ENCODE measurements at places on chromosomes 2 and 18. TPM values are rescaled to one million over a fixed set of nuclear protein-coding genes. Genes with fewer than 3 reads are reported as not detected.

- no peak overlapping the region for H3K27ac ChIP-seq
- DNase-seq: no peak
- no peak overlapping the region for H3K4me3 ChIP-seq
- no peaks in the 10 kb centered on the region for H3K36me3 ChIP-seq
Observed at GRCh38 chr2:225820826-225821225, 421.3 kb downstream of the NYAP2 start.

DNA sequence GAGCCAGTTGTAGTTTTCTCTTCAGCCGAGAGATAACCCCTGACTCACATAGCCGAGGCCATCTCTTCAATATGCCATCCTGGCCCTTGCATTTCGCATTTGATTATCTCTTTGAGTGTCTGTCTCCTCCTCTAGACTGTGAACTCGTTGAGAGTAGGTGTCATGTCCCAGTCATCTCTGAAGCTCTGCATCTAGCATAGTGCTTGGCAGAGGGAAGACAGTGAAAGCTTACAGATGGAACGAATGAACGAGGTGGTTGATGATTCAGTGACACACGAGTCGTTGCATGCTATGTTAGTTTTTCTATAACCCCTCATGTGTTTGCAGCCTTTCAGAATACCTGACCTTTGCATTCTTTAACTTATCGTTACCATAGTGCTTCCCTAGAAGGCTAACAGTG, 59.9 kb upstream of the CYRIA start:
- DNase-seq: no peak
- no peaks in the 10 kb centered on the region for H3K4me1 ChIP-seq
- peaks cover 2% of the 10 kb centered on the region for H3K27me3 ChIP-seq
- H3K36me3 ChIP-seq: no peaks in the 10 kb centered on the region

GRCh38 chr18:50790241-50790640, 29.6 kb downstream of the MRO start:
- no peak overlapping the region for H3K27ac ChIP-seq
- no peaks in the 10 kb centered on the region for H3K36me3 ChIP-seq
- H3K4me1 ChIP-seq: no peaks in the 10 kb centered on the region

GRCh38 chr2:47035615-47036488, 119.3 kb downstream of the STPG4 start:
- H3K27me3 ChIP-seq: no peaks in the 10 kb centered on the region
- H3K27ac ChIP-seq: peak overlapping the region; percentile 100
- peaks cover 45% of the 10 kb centered on the region for H3K4me1 ChIP-seq
- no peak overlapping the region for H3K4me3 ChIP-seq
- peaks cover 7% of the 10 kb centered on the region for H3K36me3 ChIP-seq

Gene ITGB6
- total RNA-seq: 7.6 TPM

DNA sequence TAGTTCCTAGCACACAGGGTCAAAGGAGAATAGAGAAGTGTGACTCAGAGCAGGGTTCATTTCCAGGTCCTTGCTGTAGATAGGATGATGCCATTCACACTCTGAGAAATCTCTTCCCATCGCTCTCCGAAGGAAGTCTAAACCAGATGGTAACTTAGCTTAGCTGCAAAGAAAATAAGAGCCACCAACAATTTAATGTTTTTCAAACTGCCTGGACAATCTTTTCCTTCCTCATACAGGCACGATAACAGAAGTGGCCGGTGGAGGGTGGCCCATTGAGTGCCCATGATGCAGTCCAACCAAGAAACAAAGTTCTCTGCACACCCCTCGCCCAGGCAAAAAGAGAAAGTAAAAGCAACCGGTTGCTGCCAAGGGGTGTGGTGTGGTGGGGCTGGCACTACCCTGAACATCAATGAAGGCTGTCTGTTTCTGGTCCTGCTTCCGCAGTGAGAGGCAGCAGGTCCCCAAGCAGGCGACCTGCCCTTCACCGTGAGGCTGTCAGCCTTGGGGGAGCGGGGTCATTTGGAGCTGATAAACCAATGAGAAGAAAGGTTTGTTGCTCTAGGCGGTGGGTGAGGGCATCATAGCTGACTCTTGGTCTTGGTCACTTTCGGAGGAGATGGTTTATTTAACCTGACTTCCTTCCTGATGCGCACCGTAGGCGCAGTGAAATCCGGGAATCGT, 105.6 kb upstream of the CD302 start:
- peaks cover 11% of the 10 kb centered on the region for H3K27me3 ChIP-seq
- no peak for DNase-seq
- H3K4me3 ChIP-seq: peak overlapping the region; percentile 29
- no peak overlapping the region for H3K27ac ChIP-seq

Gene RGPD4
- total RNA-seq: not detected

Gene SETBP1
- total RNA-seq: 12.4 TPM

Gene KCNG3
- total RNA-seq: 0.14 TPM

GRCh38 chr2:135797497-135798274, 39.3 kb downstream of the LCT start:
- H3K4me1 ChIP-seq: no peaks in the 10 kb centered on the region
- H3K36me3 ChIP-seq: no peaks in the 10 kb centered on the region
- peak; percentile 43 for DNase-seq
- H3K4me3 ChIP-seq: no peak overlapping the region

GRCh38 chr2:11753886-11754699, 7.7 kb downstream of the LPIN1 start:
- DNase-seq: peak; percentile 67
- no peaks in the 10 kb centered on the region for H3K27me3 ChIP-seq

GRCh38 chr18:58093311-58093803, 49.3 kb downstream of the NEDD4L start:
- H3K27me3 ChIP-seq: no peaks in the 10 kb centered on the region
- no peak overlapping the region for H3K4me3 ChIP-seq
- H3K36me3 ChIP-seq: no peaks in the 10 kb centered on the region
- H3K27ac ChIP-seq: no peak overlapping the region
- DNase-seq: no peak

GRCh38 chr2:47272031-47272864, 117.1 kb upstream of the STPG4 start:
- DNase-seq: peak; percentile 48
- H3K4me1 ChIP-seq: peaks cover 27% of the 10 kb centered on the region
- no peak overlapping the region for H3K4me3 ChIP-seq

- no peak for DNase-seq
- no peaks in the 10 kb centered on the region for H3K4me1 ChIP-seq
- H3K36me3 ChIP-seq: no peaks in the 10 kb centered on the region
- H3K27me3 ChIP-seq: no peaks in the 10 kb centered on the region
Observed at GRCh38 chr2:111634995-111635538, 248.9 kb downstream of the ANAPC1 start.

GRCh38 chr18:47422524-47422923, 171.1 kb upstream of the SKOR2 start:
- H3K36me3 ChIP-seq: no peaks in the 10 kb centered on the region
- H3K27me3 ChIP-seq: no peaks in the 10 kb centered on the region
- H3K27ac ChIP-seq: no peak overlapping the region
- DNase-seq: no peak
- no peak overlapping the region for H3K4me3 ChIP-seq

DNA sequence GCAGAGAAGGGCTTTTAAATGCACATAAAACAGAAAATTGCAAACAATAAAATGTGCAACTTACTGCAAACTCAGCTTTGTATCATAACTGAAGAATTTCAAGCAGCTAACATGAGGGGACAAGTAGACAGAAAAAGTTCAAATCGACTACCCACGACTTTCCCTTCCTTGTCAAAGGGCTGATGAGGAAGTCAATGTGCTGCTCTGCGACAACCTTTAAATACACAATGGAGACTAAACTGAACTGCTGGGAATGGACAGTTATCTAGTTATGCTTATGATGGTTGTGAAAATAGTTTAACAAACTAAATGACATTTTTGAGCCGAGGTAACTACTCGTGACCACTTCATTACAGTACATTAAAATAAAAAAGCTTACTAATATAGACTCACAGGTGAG, 84.1 kb downstream of the INO80D start:
- no peaks in the 10 kb centered on the region for H3K27me3 ChIP-seq
- H3K4me1 ChIP-seq: no peaks in the 10 kb centered on the region
- no peak overlapping the region for H3K27ac ChIP-seq
- no peak overlapping the region for H3K4me3 ChIP-seq
- DNase-seq: no peak
- H3K36me3 ChIP-seq: peaks cover 8% of the 10 kb centered on the region

DNA sequence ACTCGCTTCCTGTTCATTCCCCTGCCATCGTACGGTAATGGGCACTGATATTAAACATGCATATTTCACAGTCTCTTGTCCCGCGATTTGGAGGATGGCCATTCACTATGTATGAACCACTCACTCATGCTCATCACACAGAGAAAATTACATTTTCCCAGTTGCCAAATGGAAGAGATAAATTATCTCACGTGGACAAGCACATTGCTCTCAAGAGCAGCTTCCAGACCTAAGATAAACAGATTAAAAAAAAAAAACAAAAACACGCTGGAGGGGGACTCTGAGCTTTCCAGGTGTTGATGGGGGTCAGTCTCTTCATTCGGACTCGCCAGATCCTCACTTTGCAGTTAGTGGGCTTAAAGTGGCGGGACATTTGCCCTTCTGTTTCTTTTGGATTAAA, 1.7 kb upstream of the MAPK4 start:
- H3K4me1 ChIP-seq: peaks cover 9% of the 10 kb centered on the region
- peaks cover 36% of the 10 kb centered on the region for H3K27me3 ChIP-seq
- H3K36me3 ChIP-seq: no peaks in the 10 kb centered on the region

Gene CD226
- total RNA-seq: 0.07 TPM

Gene CYRIA
- 4.9 TPM for total RNA-seq

DNA sequence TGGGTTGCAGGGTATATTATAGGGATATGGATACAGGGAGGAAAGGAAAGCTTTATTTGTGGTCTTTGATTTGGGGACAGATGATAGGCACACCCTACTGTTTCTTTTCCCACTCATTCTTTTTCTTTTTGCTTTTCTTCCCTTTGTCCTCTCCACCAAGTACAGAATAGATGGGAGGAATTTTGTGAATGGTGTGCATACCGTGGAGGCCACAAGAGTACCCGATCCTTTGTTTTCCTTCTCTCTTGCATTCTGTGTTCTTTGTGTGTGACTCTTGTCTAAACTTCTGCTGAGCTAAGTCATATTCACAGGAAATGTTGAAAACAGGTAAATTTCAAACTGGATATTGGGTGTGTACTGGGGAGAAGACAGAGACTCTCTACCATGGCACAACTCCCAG, 321.4 kb upstream of the SLC8A1 start:
- H3K4me1 ChIP-seq: no peaks in the 10 kb centered on the region
- no peaks in the 10 kb centered on the region for H3K27me3 ChIP-seq
- DNase-seq: no peak

Gene ARHGEF33
- total RNA-seq: 0.30 TPM

- no peaks in the 10 kb centered on the region for H3K27me3 ChIP-seq
- peak; percentile 74 for DNase-seq
- peaks cover 28% of the 10 kb centered on the region for H3K36me3 ChIP-seq
- no peak overlapping the region for H3K4me3 ChIP-seq
Observed at GRCh38 chr18:8813611-8814010, 108.3 kb downstream of the MTCL1 start.

- H3K27ac ChIP-seq: no peak overlapping the region
- DNase-seq: no peak
- H3K36me3 ChIP-seq: no peaks in the 10 kb centered on the region
- H3K4me1 ChIP-seq: no peaks in the 10 kb centered on the region
- H3K4me3 ChIP-seq: no peak overlapping the region
Observed at GRCh38 chr2:59866436-59866835, 687.0 kb downstream of the BCL11A start.

DNA sequence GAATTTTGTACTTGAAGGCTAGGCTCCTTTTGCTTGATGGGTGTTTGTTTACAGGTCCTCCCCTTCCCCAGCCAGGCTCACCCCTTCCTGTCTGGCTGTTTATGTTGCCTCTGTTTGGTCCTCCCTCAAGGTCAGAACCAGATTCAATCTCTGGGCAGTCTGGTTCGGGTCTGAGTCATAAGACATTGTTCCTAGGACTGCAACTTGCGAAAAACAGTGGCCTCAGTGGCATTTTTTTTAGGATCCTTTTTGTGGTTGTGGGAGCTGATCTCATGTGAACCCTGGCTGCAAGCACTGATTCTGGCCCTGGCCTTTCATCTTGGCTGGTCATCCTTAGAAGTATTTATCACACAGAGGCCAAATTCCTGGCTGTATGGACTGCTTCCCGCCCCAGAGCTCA, 370.4 kb downstream of the CLIP4 start:
- no peak overlapping the region for H3K4me3 ChIP-seq
- DNase-seq: no peak
- no peaks in the 10 kb centered on the region for H3K36me3 ChIP-seq
- no peak overlapping the region for H3K27ac ChIP-seq
- no peaks in the 10 kb centered on the region for H3K4me1 ChIP-seq

- no peaks in the 10 kb centered on the region for H3K36me3 ChIP-seq
- H3K27me3 ChIP-seq: no peaks in the 10 kb centered on the region
- no peaks in the 10 kb centered on the region for H3K4me1 ChIP-seq
- H3K4me3 ChIP-seq: no peak overlapping the region
Observed at GRCh38 chr2:224969633-224970260, 72.5 kb downstream of the DOCK10 start.

GRCh38 chr2:45734952-45735351, 83.5 kb downstream of the PRKCE start:
- H3K4me3 ChIP-seq: no peak overlapping the region
- no peaks in the 10 kb centered on the region for H3K36me3 ChIP-seq
- H3K27ac ChIP-seq: no peak overlapping the region
- no peak for DNase-seq
- H3K27me3 ChIP-seq: no peaks in the 10 kb centered on the region

Gene PSTPIP2
- 9.1 TPM for total RNA-seq

DNA sequence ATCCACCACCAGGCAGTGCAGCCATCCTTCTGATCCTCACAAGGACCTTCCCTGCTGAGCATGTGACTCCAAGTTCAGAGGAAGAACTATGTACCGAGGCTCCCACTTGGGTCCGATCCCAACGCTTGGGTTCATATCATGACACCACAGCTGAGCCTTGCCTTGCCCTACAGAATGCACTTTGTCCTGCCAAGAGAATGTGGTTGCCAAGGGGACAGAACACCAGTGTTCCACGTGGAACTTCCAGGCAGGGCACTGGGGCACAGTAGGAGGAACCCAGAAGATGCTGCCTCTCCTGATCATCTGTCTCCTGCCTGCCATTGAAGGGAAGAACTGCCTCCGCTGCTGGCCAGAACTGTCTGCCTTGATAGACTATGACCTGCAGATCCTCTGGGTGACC, at the start of gene TEX51:
TEX51 (plus strand) TSS at position 255 of the 400 bp plus-strand sequence; CDS start at position 284, 29 bp downstream.
- H3K27ac ChIP-seq: no peak within 1 kb of the TSS
- no peaks in the 10 kb centered on the region for H3K36me3 ChIP-seq

GRCh38 chr18:61967252-61967891, 74.6 kb upstream of the RNF152 start:
- no peak for DNase-seq
- no peaks in the 10 kb centered on the region for H3K4me1 ChIP-seq
- H3K27me3 ChIP-seq: no peaks in the 10 kb centered on the region

- H3K36me3 ChIP-seq: no peaks in the 10 kb centered on the region
- peaks cover 10% of the 10 kb centered on the region for H3K4me1 ChIP-seq
- no peak overlapping the region for H3K4me3 ChIP-seq
- peak; percentile 51 for DNase-seq
Observed at GRCh38 chr2:100257939-100258338, 64.4 kb downstream of the LONRF2 start.

GRCh38 chr2:42048299-42049220, 739 bp downstream of the PKDCC start:
- H3K27me3 ChIP-seq: peaks cover 5% of the 10 kb centered on the region
- no peak for DNase-seq
- H3K4me3 ChIP-seq: peak overlapping the region; percentile 70
- no peaks in the 10 kb centered on the region for H3K36me3 ChIP-seq
